ENCODE measurements at places on chromosomes 2 and 18. TPM values are rescaled to one million over a fixed set of nuclear protein-coding genes. Genes with fewer than 3 reads are reported as not detected.

DNA sequence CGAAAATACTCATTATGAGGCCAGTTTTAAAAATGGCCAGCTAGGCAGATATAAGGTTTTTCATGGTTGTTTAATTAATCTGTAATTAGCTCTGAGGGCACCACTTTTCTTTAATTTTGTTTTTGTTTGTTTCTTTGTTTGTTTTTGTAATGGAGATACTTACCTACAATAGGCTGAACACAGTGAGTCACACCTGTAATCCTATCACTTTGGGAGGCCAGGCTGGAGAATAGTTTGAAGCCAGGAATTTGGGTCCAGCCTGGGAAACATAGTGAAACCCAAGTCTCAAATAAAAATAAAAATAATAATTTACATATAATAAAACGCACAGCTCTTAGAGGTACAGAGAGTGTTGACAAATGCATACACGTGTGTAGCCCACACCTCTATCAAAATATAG lies 56.8 kb upstream of the MSH2 start:
- no peak for DNase-seq

DNA sequence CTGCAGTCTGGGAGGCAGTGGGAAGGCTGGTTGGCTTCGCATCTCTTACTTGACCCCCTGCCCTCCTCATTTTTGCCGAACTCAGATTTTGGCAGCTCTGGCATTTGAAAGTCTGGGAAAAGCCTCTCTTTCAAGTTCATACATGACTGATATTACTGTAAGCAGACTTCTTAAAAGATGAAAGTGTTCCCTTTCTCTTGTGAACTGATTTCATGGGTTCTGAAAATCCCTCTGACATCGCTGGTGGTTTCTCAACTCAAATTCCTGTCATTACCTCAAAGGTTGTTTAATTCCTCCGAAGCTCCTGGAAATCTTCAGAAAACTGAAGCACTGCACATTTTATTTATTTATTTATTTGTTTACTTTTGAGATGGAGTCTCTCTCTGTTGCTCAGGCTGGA lies 16.9 kb upstream of the SLC38A11 start:
- no peak for DNase-seq

DNA sequence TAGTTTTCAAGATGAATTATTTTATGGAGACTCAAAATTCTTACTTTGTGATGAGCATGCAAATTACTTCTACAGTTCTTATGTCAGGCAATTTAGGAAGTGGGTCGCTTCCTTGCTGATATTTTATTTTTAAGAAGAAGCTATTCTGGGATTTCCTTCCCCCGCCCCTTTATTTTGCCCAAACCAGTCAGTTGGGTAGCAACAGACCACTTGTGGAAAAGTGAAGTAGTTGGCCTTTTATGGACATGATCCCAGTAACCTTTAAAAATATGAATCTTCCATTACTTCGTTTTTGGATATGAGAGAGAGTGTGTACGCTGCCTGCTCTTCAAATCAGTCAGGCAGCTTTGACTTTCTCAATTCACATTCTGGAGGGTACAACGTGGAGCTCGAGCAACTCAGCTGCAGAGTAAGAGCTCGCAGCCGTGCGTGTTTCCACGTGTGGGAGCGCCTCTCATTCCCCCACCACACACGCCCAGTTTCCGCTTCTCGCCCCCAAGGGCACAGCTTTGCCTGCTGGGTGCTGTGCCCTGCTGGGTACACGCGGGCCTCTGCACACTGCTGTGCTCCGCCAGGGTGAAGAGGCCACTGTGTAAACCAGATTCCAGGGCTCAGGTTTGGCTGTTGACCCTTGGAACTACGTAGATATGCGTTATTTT lies 92.6 kb downstream of the ITGB1BP1 start:
- peak; percentile 89 for DNase-seq

DNA sequence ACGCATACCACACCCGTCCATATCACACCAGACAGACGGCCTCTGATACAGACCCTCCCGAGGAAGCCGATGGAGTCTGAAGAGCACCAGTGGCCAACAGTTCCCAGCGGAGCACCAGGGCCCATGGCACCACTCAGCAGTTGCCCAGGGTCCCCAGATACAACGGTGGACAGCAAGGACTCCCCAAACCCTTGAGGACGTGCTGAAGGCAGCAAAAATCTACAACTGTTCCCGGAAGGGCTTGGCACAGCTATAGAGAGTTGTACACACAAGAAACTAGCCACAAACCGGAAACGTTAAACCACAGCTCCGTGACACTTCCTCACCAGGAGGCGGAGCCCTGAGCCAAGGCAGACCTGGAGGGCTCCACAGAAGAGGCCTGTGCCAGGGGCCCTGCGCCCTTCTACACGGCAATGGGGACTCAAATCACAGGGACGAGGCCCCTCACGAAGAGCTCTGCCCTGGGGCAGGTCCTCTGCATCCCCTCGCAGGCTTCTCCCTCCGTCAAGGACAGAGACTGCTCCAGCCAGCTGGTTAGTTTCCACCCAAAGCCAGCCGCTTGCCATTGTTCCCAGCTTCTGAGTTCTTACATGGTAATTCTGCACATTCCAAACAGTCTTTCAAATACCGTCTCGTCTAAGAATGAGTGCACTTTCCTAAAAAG lies 133.4 kb downstream of the HDAC4 start:
- peak; percentile 68 for DNase-seq

DNA sequence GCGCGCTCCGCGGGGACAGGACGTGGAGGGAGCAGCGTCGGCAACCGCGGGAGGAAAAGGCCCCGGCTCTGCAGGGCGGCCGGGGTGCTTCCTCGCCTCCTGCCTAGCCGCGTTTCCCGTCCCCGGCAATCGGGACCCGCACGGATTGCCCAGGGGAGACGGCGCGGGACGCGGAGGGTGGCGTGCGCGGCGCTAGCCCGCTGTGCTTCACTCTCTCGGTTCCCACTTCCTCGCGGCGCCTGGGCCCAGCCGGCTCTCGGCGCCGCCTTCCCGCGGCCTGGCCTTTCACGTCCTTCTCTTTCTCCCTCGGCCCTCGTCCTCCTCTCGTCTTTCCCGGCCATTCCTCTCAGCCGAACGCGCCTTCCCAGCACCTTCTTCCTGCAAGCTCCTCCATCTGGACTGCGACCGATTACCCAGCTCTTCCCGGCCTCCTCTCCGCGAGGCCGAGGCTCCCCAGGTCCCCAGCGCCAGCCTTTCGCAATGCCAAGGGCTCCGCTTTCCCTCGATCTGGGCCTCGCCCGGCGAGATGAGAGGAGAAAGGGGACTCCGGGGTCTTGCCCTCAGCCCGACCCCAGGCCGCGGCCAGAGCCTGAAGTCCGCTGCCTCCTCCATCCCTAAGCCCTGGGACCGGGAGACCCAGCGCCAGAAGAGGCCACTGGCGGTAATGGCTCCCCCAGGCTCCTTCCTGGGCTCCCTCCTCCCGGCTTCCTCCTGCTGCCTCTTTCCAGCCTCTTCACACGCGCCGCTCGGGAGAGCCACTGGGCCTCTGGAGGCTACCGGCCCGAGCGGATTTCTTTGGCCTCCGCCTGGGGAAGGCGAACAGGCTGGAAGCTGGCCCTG lies 34.3 kb upstream of the ATP6V1B1 start:
- no peak for DNase-seq

GRCh38 chr2:4967206-4967605 lies 725.0 kb upstream of the SOX11 start:
- DNase-seq, result no peak

Gene DLX2
- total RNA-seq, result 0.40 TPM

GRCh38 chr18:3530807-3531206 lies 80.8 kb downstream of the TGIF1 start:
- DNase-seq, result no peak

- no peak for DNase-seq
Observed at GRCh38 chr18:37544217-37544616, 21.4 kb downstream of the CELF4 start.

DNA sequence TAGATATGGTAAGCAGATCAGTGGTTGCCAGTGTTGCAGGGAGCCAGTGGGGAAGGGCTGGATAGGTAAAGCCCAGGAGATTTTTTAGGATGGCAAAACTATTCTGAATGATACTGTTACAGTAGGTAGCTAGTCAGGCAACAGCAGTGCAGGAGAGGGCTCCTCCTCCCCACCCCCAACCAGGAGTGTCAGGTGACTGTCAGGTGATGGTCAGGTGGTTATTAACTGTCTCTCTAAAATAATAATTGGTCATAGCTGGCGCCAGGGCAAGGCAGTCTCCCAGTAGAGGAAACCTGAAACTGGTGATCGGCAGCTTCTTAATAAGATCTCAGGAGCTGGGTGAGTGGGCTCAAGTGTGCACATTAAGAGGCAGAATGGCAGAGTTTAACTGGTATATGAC lies 201.6 kb upstream of the PARD3B start:
- DNase-seq, result peak; percentile 43

GRCh38 chr2:181656450-181657291 lies at the start of gene CERKL:
Gene CERKL, minus strand, starts transcription at chr2:181657105. Its CDS starts 99 bp downstream, at chr2:181657006.
- peak; percentile 42 for DNase-seq

Gene CWC22
- 24.2 TPM for total RNA-seq

DNA sequence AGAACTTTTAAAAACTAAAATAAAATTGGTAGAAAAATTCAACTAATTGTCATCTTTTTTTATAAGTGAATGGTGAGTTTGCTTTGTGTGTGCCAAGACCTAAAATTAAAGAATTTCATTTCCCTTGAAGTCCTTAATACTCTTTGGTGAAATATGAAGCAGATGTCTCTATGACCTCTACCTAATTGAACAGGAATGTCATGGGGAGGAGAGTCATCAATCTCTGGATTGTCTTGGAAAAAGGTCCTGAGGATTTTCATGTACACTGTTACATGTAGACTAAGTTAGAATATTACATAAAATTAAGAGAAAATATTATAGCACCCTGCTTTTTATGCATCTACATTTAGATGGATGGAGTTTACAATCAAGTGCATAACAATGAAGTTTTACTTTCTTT lies 177.9 kb upstream of the LRP1B start:
- no peak for DNase-seq

Gene ATP8B1
- 63.7 TPM for total RNA-seq

Gene CPLX4
- total RNA-seq, result not detected

- DNase-seq, result no peak
Observed at GRCh38 chr2:199309411-199309810, 148.3 kb downstream of the SATB2 start.

Gene TNFAIP6
- total RNA-seq, result not detected

Gene SERPINB11
- not detected for total RNA-seq

Gene C2orf72
- not detected for total RNA-seq

Gene AKAIN1
- not detected for total RNA-seq

- no peak for DNase-seq
Observed at GRCh38 chr2:191166111-191166755, 15.4 kb upstream of the STAT4 start.

DNA sequence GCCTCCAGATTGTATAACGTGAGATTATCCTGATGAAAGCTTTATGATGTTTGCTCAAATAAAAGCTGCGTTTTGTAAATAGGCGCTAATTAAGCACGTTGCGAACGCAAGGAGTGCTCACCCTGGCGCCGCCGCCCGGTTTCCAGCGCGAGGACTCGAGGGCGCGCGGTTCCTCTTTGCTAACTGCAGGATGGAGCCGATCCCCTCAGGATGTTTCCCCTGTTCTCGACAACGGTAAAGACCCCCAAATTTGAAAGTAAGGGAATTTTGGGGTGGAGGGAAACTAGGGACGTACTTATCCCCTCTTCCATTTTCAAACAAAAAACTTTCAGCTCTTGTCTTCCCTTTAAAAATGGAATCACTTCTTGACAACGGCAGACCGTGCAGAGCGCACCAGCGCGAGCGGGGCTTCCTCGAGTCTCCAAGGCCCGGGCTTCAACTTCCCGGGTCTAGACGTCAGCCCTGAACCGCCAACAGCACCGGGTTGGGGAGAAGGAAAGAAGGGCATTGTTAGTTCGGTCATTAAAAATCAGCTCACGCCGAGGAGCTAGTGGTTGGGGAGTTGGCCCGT lies 1.1 kb upstream of the GBX2 start:
- DNase-seq, result no peak

DNA sequence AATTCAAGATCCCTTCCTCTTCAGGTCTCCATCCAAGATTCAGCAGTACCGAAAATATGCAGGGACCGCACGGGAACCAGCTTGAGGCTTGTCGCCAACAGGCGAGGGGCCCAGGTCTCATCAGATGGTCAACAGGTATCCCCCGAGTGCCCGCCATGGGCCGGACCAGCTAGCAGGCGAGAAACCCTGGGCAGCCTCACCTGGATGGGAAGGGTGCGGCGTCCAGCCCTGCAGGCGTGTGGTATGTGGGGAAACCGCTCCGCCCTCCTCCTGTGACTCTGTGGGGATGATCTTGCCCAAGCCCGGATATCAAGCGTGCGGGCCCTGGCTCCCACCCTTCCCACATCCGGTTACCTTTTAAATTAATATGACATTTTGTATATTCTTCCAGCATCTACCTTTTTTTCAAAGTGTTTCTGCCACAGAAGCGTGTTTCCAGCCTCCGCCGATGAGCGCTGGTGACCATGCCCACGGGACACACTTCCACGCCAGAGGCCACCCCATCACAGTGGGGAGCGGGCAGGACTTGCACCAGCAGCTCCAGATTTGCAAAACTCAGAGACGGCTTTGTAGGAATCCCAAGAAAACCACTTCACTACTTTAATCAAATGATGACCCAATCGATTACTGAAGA lies 33.2 kb downstream of the ZNF516 start:
- DNase-seq, result no peak

All from thyroid gland (tissue), 4 donors.